ENCODE measurements at places on chromosomes 5 and 9.

GRCh38 chr9:130275156-130275555, 9.6 kb downstream of the HMCN2 start:
- no peak for DNase-seq

DNA sequence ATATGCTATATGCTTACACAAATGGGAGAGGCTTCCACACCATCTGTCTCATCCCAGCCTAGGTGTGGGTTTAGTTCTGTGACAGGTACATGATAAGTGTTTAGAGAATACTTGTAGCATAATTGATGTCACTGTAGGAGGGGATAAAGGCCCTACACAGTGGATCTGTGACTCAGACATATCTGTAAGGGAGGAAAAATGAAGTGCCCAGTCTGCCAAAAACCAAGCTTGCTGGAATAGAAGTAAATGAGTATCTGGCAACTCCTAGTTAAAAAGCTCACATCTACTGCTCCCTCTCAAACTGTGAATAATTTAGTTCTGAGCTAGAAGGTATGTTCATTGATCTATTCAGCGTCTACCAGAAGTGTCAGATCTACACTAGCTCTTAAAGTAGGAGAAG, 38.9 kb upstream of the FAM174A start:
- DNase-seq = no peak

DNA sequence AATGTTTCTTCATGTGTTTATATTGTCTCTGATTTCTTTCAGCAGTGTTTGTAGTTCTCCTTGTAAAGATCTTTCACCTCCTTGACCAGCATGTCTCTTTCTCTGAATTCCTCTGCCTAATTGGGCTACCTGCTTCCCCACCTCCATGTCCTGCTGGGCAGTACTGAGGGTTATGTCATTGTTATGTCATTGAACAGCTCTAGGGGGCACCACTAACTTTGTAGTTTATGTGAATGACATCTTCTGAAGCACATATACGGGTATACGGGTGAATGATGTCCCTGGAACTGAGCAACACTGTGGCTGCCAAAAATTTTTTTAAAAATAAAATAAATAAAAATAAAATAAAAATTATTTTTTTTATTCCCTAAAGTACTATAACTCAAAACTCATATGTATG, 16.9 kb upstream of the SNCAIP start:
- peak; percentile 58 for DNase-seq

GRCh38 chr5:125595095-125595494, 828.1 kb upstream of the GRAMD2B start:
- no peak for DNase-seq

- DNase-seq = no peak
These were observed 58.2 kb downstream of the COL15A1 start for GRCh38 chr9:99001892-99002291.

GRCh38 chr5:172973931-172974330, 9.6 kb upstream of the ATP6V0E1 start:
- no peak for DNase-seq

DNA sequence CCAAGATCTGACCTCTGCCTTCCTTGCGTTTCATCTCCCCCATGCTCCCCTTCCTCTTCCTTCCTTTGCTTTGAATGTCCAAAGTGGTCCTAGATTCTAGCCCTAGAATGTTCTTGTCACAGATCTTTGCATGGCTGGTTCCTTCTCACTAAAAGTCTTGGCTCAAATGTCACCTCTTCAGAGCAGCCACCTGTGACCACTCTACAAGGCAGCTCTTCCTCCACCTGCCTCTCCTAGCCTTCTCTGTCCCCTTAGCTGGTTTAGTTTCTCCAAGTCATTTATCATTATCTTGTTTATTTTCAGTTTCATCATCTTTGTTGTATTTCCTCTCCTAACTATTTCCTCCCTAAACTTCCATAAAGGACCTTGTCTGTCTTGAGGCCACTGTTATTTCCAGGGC, 7.1 kb upstream of the OCLN start:
- DNase-seq = peak; percentile 20

Measured in GM12865 (cell line).